ENCODE measurements at places on chromosomes 7 and 10. TPM values are rescaled to one million over a fixed set of nuclear protein-coding genes. Genes with fewer than 3 reads are reported as not detected.

DNA sequence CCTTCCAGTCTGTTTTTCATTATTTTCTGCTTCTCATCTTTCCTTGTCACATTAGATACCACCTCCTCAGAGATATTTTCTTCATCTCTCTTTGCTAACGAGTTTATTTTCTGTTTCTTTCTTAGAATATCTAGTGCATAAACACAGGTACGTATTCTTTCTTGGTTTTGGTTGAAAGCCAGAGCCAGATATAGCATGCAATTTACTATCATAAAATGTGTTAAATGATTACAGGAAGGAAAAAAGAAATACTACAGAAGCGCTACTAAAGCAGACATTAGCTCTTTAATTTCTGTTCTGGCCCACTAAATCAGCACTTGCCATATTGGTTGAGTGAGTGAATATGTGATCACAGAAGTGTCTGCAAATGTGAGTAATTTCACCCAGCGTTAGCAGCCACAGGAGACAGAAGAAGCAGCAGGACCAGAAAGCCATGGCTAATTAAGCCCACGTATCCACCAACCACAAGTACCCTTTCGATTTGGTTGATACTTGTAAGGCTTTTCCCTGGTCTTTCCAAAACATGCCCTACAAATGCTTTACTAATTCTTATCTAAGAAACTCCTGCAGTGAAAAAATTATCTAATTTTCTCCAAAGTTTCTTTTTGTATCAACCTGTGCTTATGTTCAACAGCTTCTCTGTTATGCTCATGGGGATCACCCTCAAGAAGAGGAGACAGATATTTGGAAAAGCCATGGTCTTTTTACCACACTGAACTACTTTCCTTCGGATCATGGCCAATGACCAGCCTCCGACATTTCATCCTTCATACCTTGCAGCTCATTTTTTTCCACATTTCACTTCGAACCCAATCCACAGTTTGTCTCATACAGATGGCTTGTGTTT lies 23.1 kb upstream of the MACC1 start:
- peaks cover 26% of the 10 kb centered on the region for H3K4me1 ChIP-seq
- no peak for DNase-seq
- no peak overlapping the region for H3K4me3 ChIP-seq
- H3K27me3 ChIP-seq: no peaks in the 10 kb centered on the region
- H3K27ac ChIP-seq: no peak overlapping the region

Gene GDF10
- total RNA-seq: not detected

GRCh38 chr7:135147341-135147898 lies 452 bp upstream of the TMEM140 start:
- H3K27me3 ChIP-seq: no peaks in the 10 kb centered on the region
- H3K4me3 ChIP-seq: peak overlapping the region; percentile 33
- peaks cover 14% of the 10 kb centered on the region for H3K4me1 ChIP-seq
- DNase-seq: no peak

GRCh38 chr10:14200698-14201544 lies 129.8 kb downstream of the FRMD4A start:
- no peak for DNase-seq
- H3K27me3 ChIP-seq: no peaks in the 10 kb centered on the region
- no peak overlapping the region for H3K4me3 ChIP-seq
- no peaks in the 10 kb centered on the region for H3K36me3 ChIP-seq

Gene KIAA1217
- 166 TPM for total RNA-seq

Gene IL6
- total RNA-seq: not detected

DNA sequence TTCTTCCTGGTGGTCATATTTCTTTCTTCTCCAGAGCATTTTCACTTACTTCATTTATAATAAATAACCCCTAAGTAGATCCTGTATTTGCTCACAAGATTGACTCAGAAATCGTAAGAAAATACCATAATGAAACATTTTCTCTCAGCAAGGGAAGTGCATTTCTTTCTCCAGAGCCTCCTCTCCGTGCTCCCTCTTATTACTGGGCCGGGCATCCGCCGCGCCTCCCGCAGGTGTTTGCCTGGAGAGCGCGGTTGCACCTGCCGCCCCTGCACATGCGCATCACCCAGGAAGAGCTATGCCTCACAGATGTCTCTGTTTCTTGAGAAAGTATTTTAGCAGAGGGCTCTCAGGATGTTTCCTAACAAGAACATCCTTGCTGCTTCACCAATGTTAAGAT lies 509.2 kb downstream of the TCERG1L start:
- no peaks in the 10 kb centered on the region for H3K36me3 ChIP-seq
- no peak overlapping the region for H3K27ac ChIP-seq
- no peak for DNase-seq
- no peak overlapping the region for H3K4me3 ChIP-seq
- H3K4me1 ChIP-seq: no peaks in the 10 kb centered on the region
